Stimulated activated CD4-positive, alpha-beta T cell treated with anti-CD3 and anti-CD28 coated beads, Interleukin-15, amount 100 ng/mL, for 48 hours (primary cell): ENCODE measurements at places on chromosomes 3 and 15.

DNA sequence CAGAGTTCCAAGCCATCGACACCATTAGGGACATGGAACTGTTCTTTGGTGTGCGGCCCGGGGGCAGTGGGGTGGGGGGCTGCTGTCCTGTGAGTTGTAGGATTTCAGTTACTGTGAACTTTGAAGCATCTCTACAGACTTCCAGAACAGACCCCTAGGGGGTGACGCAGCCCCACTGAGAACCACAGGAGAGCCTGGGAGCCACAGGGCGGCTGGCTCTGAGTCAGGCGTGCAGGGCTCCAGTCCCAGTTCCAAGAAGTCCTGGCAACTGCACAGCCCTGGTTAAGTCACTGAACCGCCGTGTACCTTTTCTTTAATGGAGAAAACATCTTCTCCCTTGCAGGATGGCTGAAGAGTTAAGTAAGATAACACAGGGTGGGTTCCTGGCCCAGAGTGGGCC lies 23.5 kb upstream of the LRTM1 start:
- DNase-seq: no peak

DNA sequence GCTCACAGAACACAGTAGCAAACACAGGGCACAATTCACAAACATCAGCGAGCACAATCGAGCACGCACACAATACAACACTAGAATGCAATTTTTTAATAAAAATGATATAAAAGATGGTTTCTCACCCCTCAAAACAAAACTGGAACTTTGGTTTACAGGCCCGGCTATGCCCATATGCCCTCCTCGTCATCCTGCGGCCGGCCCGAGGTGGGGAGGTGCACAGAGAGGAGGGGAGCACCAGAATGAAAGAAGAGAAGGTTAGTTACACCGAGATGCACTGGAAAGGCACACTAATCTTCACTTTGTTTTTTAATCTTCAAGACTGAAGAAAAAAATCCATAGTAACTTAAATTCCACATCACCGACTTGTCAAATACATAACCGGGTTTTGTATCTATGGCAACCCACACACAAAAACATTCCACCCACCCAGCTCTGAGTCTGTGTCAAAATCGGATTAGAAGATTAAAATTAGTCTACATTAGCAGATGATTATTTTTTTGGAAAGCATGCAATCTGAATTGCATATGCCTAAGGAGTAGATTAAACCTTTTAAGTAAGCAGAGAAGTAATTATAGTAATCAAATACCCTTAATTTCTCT lies 196.7 kb upstream of the WNT5A start:
- DNase-seq: no peak

GRCh38 chr15:39304931-39305728 lies 275.7 kb upstream of the THBS1 start:
- no peak for DNase-seq

GRCh38 chr3:141150081-141150830 lies 81.4 kb upstream of the PXYLP1 start:
- DNase-seq: no peak

GRCh38 chr15:96326328-96327154 lies 4.0 kb upstream of the NR2F2 start:
- DNase-seq: no peak

- no peak for DNase-seq
These were observed 338.5 kb downstream of the TUSC7 start for GRCh38 chr3:117047951-117048705.

DNA sequence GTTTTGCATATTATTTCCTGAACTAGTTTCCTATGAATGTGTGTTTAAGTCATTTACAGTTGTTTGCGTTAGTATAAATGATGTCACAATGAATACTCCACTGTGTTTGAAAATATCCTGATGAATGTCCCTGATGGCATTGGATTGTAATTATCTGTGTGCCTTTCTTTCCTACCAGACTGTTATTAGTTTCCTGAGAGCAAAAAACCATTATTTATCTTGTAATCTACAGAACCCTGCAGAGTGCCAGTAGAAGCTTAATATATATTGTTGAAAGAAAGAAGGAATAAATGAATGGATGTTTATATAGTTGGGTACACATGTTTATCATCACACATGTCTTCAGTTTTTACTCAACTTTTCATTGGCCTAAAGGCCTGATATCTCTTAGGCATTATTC lies 312.6 kb downstream of the AGBL1 start:
- no peak for DNase-seq

- no peak for DNase-seq
These were observed 22.0 kb downstream of the PRR23E start for GRCh38 chr3:127214975-127215374.
